Epithelial cell of alveolus of lung (primary cell): ENCODE measurements at places on chromosomes 11 and 22. TPM values are rescaled to one million over a fixed set of nuclear protein-coding genes. Genes with fewer than 3 reads are reported as not detected.

CD248 gene
- total RNA-seq = 35.8 and 135 TPM in 2 replicates

MRGPRE gene
- total RNA-seq = not detected in 2 replicates

CYTH4 gene
- total RNA-seq = 0.39 TPM in 1 of 2 replicates, not detected in the other

GVQW3 gene
- total RNA-seq = 0.65 and 1.7 TPM in 2 replicates

OR8K5 gene
- total RNA-seq = not detected in 2 replicates

LRRC74B gene
- total RNA-seq = not detected in 2 replicates

SPA17 gene
- 15.3 and 16.3 TPM in 2 replicates for total RNA-seq

FAM118A gene
- total RNA-seq = 10.0 and 12.2 TPM in 2 replicates

LARGE2 gene
- 0.24 and 0.52 TPM in 2 replicates for total RNA-seq

C11orf21 gene
- total RNA-seq = not detected in 2 replicates

TMEM80 gene
- 12.5 and 63.3 TPM in 2 replicates for total RNA-seq

SLC17A6 gene
- total RNA-seq = not detected in 2 replicates

SLC7A4 gene
- total RNA-seq = 0.13 TPM in 1 of 2 replicates, not detected in the other
